GM12892 (cell line): ENCODE measurements at places on chromosomes 5 and 9.

DNA sequence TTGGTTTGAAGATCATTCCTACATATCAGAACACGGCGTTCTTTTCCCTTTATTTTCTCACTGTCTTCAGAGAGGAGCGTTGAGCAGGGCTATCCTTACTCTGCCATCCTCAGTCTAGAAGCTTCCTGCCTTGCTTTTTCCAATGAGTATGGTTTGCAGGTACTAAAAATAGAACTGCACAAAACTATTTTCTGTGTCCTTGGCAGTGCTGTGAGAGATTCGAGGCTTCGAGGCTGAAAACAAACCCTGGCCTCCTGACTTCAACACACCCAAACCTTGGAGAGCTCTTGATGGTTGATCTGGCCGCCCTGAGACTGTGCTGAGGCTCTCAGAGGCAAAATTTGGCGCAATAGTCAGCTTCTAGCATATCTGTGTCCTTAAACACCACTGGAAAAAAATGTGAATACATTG, 78.9 kb downstream of the GOLPH3 start:
- DNase-seq, result no peak

DNA sequence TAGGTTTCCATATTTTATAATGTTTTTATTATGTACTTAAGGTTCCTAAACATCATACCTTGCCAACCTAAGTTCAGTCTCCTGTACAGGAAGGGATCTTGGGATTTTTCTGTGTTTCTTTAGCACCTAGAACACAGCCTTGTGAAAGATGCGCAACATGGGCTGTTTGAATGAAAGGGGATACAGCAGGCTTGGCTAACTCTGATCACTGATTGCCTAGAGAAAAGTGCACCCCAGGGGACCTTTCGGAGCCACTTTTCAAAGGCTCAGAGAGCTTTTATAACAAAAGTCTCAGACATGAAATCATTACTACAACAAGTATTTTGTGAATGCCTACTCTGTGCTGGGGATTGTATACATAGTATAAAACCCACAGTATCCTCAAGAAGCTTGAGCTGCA, 261.6 kb downstream of the BNC2 start:
- DNase-seq, result no peak

- DNase-seq, result no peak
These were observed 86.9 kb downstream of the RAPGEF6 start for GRCh38 chr5:131548176-131548575.

DNA sequence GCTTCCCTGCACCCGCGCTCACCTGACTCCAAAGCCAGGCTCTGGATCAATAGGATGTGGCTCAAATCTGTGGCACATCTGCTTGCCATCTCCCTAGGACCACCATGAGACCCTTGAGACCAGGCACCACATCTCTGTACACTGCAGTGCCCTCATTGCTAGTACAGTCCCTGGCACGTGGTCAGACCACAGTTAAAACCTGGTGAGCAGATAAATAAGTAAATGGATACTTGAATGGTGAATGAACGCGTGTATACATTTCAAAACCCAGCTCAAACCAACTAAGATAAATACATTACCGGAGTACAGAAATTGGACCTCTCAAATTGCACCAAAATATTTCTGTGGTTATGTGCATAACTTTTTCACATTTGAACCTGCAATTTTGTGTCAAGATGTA, 221.2 kb upstream of the IRX4 start:
- no peak for DNase-seq

DNA sequence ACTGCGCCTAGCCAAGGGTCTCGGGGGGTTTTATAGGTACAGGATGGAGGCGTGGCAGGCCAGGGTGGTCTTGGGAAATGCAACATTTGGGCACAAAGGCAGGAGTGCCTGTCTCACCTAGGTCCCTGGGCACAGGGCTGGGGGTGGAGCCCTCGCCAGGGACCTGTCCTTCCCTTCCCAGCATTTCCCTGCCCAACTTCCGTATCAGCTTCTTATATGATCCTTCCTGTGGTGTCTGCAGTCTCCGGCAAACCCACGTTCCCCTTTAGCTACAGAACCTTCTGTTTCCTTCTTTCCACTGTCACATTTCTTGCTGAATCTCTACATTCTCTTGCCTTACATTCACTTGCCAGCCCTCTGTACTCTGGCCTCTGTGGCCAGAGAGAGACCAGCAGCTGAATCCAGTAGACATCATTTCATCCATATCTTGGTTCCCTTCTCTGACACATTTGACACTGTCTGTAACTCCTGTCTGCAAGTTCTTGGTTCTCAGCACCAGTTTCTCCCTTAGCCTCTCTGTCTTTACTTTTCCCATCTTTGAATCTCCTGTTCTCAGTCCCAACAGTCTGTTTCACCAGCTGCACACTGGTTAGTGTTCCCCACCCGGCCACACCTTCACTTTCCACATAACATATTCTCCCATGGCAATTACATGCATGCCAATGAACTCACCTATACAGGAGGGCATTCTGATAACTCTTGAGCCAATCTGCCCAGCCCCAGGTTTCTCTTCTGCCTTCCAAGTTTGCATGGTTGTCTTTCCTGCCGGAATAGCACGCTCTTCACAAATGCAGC, 134.7 kb upstream of the ZNF608 start:
- DNase-seq, result no peak

DNA sequence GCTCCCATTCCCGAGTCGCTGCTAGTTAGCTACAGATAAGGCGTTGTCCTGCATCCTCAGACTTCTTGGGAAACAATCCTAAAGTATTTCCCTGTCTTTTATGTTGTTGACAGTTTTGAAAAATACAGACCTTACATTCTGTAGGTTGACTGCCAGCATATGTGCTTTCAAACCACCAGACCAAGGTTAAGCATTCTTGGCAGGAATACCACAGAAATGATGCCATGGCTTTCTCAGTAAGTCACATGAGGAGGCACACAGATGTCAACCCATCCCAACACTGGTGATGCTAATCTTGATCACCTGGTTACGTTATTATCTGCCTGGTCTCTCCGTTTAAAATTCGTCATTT, 871 bp downstream of the GLE1 start:
- DNase-seq, result no peak

- no peak for DNase-seq
These were observed 55.3 kb upstream of the SPATA31E1 start for GRCh38 chr9:87827341-87827740.
